ENCODE measurements at places on chromosomes 5 and 9.
A peak's percentile ranks its signal among the peaks of the same experiment; 100 is the strongest.

DNA sequence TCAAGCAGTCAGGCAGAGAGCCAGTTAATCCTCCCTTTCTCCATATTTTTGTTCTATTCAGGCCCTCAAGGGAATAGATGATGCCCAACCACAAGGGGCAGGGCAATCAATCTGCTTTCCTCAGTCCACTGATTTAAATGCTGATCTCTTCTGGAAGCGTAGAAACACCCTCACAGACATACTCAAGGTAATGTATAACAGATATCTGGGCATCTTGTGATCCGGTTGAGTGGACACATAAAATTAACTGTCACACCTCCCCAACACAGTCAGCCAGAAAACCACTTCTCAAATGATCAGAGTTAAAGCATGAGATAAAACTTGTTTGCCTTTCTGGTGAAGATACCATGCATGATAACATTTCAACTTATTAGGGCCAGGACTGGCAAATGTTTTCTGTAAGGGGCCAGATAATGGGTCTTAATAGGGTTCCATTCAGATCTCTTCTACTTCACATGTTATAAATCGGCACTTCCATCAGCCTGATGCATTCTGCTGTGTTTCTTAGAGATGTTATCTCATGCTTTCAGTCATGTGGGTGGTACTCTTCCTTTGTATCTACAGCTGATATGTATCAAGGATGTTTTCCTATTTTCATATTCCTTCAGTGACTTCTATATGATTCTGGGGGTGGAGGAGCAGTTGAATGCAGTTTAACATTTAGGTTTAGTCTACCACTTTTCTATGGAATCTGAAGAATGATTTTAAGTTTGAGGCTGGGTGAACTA is 58.9 kb upstream of the CNTLN start:
- peak; percentile 40 for DNase-seq

DNA sequence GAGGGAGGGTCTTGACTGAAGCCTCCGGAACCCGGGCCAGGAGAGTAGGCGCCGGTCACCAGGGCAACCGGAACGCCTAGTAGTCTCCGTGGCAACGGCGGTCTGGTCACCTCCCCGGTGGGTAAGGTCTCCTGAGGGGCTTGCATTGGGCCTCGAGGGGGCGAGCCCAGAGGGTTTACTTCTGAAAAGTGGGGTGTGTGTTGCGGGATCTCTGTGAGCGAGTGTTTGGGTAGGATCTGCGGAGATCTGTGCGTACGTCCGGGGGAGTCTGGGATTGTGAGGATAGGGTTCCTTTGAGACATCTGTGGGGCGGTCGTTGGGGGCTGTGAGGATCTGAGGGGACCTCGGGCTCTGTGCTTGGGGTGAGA is at the start of gene FAM221B:
TSS of gene FAM221B (minus strand) at position 17 of the 368 bp plus-strand sequence. CDS start 2,571 bp downstream, outside the sequence.
- no peak for DNase-seq

DNA sequence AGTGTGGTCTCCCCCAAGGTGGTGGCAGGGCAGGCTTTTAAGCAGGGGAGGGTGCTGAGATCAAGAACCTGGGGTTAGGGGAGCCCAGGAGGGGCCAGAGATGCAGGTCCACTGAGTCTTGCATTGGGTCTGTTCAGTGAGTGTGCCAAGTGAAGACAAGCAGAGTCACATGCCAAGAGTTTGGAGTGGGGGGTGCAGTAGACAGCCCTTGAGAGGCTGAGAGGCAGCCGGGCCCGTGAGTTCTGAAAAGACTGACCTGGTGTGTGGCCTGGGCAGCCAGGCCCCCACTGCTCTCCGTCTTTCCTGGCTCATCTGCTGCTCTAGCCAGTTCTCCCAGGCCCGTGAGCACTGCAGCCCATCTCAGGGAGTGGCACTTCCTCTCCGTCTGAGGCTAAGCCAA is 120.0 kb downstream of the DAB2IP start:
- DNase-seq: no peak

DNA sequence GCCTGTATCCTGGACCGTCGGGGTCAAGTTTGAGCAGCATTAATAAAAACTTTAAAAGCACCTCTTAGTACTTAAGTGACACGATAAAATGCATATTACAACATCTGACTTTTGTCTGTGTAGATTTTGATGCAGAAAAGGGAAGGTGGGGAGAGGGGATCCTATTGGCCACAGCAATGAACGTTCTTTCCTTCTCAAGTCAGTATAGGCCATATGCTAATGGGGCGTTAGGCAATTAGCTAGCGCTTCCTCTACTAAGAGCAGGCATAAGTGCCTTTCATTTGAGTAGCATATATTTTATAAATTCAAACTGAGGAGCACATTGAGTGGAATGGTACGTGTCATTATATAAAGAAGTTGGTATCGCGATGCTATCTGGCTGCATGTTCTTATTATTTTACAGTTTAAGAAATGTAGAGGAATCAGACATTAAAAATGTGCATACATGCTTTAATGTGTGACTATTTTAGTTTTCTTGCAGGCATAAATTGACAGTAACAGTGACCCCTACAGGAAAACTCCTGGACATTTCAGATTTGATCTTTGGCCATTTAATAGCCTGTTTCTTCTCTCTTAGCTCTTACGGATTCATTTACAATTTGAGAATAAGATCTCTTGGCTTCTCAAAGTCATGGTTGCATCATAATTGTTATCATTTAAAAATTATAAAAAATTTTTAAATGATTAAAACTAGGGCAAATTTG is 1.1 kb upstream of the GNA14 start:
- peak; percentile 48 for DNase-seq

DNA sequence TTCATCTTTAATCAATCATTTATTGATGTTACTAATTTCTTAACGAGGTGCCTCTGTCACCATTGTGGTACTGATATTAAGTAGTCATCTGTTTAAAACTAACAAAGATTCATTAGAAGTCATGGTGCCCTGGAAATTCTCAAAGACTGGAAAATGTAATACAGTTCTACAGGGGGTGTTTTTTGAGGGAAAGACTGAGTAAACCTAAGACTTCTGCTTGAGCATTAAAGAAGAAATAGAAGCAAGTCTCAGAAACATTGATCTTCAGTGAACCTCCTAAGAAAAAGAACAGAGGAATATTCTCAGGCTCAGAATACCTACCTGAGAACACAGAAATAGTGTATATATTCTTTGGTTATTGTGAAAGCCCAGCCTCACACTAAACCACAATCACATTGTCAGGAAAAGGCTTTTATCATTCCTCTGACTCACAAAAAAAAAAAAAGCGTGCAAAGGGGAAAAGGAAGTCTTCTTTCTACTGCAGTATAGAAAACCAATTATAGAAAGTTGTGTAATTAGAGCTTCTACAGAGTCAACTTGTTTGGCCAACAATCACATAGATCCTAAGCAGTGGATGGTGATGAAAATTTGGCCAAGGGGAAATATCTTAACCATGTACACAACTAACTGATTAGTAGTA is 60.8 kb downstream of the HINT1 start:
- peak; percentile 41 for DNase-seq

DNA sequence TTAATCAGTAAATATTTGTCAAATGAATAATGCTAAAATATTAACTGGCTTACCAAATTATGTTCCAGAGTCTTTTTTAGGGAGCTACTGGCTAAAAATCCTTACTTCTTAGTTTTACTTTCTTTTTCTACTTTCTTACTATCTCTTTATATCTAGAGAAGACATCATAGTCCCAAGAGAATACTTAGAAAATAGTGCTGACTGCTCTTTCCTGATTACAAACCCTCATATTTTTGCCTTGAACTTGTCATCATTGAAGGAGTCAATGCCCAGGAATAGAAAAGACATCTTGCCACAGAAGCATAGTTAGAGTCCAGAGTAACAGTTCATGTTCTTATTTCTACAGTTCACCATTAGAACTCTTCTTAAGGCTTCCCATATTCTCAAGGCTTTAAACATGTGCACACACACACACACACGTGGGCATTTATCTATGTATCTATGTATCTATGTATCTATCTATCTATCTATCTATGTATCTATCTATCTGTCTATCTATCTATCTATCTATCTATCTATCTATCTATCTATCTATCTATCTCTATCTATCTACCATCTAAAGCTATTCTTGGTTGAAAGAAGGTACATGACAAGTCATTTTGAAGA is 654.3 kb downstream of the ANXA1 start:
- peak; percentile 63 for DNase-seq

DNA sequence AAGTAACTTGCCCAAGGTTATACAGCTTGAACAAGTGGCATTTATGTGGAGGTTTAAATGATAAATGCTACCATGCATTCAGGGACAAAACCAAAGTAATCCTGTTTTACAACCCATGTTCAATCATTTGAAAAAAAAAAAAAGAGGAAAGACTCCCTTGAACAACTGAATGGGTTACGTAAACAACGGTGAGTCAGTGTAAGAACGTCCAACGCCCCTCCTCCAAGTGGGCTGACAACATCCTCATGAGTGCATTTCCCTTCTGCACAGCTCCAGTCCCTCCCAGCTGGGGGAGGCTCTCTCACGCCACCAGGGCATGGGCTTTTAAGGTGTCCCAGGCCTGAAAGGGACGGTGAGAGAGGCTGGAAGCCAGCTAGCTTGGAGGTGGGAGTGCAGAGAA is 90.0 kb downstream of the PRRT1B start:
- peak; percentile 98 for DNase-seq

Measured in fibroblast of mammary gland (primary cell).